ENCODE measurements at places on chromosomes 12 and 14.

DNA sequence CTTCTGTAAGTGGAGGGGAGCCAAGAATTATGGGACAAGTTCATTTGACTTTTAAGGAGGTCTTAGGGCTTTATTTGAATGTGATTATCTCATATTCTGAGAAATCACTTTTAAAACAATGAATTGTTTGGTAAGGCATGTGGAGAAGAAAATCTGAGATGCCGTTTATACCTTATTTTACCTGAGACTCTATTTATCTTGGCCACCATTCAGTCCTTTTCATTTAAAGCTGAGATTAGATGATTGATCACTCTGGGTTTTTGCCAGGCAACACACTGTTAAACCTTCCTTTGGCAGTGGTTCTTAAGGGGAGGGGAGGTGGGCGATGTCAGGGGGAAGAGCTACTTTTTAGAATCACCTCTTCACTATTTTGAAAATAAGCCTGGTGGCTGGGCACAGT lies 11.4 kb downstream of the CAND1 start:
- DNase-seq = no peak

GRCh38 chr12:117441751-117442150 lies 80.3 kb upstream of the NOS1 start:
- DNase-seq = no peak

DNA sequence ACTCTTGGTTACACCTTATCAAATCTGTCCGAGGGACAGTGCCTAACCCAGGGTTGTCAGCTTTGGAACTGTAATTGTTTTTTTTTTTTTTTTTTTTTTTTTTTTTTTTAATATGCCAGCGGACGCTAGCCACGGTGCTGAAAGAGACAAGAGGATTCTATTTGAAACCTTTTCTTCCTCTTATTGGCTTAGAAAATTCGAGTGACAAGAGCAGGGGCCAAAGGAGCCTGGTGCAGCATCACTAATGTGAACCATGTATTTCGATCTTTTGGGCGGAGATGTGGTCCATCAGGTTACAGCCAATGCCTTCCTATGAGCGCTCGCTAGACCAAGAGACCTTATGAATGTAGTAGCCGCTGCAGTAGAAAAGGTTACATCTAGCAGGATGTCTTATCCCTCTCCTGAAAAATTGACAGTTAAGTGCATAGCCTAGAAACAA lies 922 bp downstream of the PTPRR start:
- DNase-seq = no peak

DNA sequence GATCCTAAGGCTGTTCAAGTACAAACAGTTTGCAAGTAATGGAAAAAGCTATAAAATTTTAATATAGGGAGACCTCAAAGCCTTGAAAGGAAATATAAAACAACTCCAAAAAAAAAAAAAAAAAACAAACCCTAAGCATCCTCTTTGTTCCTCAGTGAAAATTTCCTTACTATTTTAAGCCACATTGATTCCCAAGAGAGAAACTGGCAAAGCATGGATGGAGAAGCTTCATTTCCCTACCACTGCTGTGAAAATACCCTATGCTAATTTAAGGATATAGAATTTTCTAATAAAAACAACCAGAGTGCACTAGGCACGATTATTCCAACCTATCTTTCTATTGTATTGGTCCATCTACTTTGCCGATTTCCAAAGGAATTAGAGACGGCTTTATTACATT lies 283.1 kb downstream of the CACNA1C start:
- no peak for DNase-seq

DNA sequence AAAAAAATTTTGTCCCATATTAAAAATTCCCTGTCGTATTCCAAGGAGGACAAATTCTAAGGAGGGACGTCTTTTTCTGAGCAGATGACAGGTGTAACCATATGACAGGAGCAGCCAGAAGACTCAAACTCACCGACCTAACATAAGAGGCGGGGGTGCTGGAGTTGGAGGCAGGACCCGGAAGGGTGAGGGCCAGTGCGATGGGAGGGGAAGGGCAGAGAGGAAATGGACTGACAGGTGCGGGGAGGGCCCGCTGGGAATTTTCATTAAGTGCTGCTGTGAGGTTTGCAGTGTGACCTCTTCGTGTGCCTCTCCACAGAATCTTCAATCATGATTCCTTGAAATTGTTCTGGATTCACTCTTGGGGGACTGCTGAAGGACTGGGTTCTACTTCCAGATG lies 189.4 kb downstream of the NTF3 start:
- no peak for DNase-seq

DNA sequence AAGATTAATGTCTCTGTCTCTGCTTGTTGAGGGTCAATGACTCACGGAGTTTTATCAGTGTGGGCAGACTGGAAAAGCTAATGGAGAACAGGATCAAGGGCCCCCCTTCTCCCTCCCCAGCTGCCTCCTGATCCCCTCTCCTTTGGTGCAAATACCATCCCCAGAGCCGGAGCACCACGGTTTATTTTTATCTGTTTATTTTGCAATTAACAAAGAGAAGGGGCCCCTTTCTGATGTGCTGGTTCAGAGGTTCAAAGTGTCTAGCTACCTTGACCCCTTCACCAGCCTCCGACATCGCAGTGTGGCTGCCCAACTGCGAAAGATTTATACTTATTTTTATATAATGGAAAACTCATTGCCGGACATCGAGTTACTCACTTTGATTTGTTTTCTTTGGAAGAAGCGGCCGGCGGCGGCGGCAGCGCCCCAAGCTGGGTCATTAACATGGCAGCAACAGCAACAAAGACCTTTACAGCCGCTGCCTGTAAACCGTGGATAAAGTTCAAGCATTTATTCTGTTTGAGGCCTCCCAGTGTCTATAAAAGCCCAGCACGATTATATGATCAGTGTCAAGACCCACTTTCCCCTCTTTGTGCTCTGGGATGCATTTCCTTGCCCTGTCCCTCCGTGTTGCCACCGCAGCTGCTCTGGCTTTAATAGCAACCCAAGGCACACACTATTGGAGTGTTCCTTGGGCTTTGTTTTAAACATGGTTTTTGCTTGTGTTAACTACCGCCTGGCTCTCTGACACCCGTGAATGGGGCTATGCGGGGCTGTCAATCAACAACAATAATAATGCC lies 47.4 kb upstream of the PARP11 start:
- no peak for DNase-seq

DNA sequence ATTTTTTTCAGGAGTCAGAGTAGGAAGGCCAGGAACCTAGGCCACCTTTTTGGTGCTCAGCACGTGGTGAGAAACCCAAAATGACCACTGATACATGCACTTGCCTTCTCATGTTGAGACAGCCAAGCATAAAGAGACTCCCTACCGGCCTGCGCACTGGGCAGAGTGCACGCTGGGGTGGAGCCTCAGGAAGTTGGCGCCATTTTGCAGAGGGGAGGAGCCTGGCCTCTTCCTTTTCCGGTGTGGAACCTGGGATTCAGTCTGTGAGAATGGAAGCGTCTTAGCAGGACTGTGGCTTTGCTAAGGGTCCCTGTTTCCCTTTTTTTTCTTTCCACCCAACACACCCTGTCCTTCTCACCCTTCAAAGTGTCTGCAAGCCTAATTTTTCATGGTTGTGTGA lies 62.9 kb upstream of the RTRAF start:
- DNase-seq = no peak

DNA sequence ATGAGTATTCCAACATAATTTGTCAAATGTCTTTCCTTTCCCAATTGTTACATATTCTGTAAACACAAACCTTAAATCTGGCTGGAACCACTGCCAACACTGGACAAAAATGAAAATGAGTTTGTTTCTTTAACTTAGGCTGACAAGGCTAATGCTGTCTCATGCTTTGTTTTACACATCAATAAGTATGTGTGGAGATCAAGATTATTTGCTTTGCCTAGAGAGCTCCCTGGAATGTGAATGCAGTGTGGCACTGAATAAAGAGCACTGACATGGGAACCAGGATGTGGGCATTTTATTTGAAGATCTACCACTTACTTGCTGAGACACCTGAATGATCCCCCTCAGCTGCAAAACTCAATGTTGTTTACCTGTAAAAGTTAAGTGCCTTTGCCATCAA lies 61.7 kb downstream of the RALGAPA1 start:
- no peak for DNase-seq

DNA sequence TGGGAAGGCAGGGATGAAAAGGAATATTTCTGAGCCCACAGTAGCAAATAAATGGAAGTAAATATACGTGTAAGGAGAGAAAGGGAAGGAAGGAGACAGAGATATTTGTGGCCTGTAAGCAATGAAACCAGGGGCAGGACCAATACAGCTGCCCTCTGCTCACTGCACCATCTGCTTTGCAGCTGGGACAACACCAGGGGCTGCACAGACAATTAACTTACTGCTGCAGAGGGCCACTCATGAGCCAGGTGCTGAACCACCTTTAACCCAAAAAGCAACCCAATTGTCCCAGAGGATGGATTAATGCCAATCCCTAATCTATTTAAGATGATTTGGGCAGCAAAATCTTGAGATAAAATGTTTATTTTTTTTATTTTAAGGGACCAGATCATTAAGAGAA lies 30.6 kb upstream of the TMX1 start:
- no peak for DNase-seq

Data from stimulated activated CD4-positive, alpha-beta T cell treated with anti-CD3 and anti-CD28 coated beads, Interleukin-12 subunit alpha, Interleukin-12 subunit beta, amount 100 ng/mL, for 4 hours (primary cell).